ENCODE measurements at places on chromosomes 11 and 22.

- DNase-seq: no peak
Measured at GRCh38 chr22:43878831-43879550, 12.8 kb downstream of the PNPLA5 start.

GRCh38 chr11:132904091-132904490 lies 628.2 kb downstream of the OPCML start:
- DNase-seq: no peak

DNA sequence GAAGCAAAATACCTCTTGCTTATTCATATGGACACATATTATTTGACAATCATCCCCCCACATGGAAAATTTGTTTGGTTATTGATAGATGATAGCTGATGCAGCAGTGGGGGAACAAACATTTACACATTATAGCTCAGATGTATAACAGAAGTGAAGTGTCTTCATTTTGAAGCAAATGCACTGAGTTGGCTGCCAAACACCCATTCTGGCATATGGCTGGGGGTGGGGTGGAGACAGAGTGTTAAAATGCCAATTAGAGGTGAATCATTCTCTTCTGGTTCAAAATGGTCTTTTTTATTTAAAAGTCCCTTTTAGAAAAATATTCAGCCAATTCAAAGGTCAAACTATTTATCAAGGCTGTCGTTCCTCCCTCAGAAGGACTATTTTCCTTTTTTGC lies 157.3 kb upstream of the TRPC6 start:
- no peak for DNase-seq

DNA sequence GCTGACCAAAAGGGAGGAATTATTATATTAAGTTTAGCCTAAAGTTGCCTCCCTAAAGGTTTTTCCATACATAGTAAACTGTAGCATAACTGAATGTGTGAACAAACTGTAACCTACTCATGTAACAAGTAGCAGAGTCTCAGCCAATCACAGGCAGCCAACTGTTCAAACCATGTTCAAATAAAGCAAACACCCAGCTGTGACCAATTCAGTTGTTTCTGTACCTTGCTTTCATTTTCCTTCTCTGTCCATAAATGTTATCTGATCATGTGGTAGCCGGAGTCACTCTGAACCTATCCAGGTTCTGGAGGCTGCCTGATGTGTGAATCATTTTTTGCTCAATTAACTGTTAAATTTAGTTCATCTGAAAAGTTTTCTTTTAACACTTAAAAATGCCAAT lies 373.5 kb downstream of the GUCY1A2 start:
- DNase-seq: no peak

GRCh38 chr11:126518071-126518971 lies 162.8 kb downstream of the ST3GAL4 start:
- no peak for DNase-seq

- DNase-seq: no peak
Measured at GRCh38 chr11:36304351-36304750, 8.3 kb downstream of the PRR5L start.

DNA sequence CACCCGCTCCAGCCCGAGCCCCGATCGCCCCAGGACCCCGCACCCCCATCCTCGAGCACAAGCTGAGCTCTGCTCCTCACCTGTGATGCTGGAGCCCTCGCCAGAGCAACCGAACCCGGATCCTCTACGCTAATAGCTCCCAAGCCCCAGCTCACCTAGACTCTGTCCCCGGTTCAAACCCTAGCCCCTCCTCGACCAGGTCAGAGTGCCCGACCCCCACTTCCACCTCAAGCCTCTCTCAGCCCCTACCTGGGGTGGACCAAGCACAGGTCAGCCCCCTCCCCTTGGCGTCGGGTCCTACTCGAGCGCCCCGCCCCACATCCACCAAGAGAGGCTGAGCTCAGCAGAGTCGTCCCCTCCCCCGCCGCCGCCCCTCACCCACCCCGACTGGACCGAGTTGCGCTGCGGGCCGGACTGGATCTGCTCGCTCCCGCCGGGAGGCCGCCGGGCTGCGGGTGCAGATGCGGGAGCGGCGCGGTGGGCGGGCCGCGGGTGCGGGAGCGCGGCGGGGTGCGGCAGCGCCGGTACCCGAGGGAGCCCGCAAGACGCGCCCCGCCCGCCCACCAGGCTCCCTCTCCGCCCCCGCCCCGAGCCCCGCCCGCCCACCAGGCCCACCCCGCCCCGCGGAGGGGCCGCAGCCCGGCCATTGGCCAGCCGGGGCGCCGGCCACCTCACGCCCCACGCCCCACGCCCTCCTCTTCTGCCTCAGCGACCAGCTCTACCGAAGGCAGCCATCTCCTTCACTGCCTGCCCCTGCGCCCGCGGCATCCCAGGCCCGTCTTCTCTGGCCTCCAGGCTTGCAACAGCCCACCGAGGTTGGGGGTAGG lies 577 bp upstream of the DKK3 start:
- DNase-seq: no peak

DNA sequence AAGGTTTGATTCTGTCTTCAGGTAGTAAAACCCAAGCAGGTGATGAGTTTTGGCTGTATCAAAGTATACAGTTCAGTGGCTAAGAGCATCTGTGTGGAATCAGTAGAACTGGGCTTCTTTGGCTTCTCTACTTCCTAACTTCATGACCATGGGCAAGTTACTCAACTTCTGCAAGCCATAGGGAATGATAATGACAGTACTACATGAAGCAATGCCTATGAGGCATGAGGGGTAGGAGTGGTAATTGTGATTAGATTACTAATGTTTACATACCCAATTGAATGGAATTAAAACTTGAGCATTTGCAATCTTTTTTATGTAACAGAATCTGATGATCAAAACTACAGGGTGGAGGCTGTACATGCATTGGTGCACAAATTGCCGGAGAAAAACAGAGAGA lies 164.3 kb downstream of the PGR start:
- DNase-seq: no peak

DNA sequence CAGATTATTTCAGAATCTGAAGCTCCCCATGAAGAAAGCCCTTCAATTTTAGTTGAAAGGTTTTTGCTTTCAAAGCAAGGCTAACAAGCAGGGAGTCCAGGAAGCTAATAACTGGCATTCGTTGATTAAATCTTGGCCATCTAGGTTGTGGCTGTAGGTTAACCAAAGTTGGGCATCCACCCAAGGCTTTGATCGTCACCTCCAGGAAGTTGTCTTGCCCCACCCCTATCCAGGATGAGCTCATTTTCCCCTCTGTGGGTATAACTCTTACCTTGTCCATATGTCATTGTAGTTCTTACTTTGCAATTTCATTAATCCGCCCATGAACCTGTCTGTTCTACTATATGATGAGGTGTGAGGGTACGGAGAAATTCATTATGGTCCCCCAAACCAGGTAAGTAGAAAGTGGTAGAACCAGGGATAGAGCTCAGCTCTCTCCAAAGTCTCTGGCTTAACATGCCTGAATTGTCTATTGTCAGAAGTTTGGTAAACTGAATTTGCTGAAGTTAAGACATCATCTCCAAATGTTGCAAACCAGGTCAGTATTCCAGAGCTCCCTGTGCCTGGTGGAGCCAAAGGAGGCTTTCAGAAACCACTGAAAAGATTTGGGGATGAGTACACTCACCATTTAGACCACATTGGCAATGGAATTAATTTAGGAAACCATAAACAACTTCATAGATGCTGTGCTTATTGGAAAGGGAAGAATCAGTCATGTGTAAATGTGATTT lies 97.1 kb downstream of the CD44 start:
- DNase-seq: peak; percentile 42

DNA sequence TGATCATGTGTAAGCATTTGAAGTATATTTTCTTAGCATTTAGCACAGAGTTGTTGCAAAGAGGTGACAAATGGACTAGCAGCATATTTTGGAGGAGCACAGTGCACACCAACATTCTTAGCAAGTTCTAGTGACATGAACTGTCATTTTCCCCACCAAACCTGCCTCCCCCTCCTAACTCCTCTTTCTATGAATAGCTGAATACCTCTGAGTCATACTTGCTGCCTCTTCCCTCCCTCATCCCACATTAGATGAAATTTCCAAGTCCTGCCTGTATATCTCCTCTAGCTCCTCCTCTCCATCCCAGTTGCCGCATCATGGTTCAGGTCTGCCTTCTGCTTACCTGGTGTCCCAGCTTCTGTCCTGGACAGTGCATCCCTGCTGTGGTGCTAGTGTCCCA lies 7.2 kb downstream of the OSBP2 start:
- DNase-seq: no peak

GRCh38 chr11:31720671-31721365 lies 90.3 kb downstream of the PAX6 start:
- no peak for DNase-seq

DNA sequence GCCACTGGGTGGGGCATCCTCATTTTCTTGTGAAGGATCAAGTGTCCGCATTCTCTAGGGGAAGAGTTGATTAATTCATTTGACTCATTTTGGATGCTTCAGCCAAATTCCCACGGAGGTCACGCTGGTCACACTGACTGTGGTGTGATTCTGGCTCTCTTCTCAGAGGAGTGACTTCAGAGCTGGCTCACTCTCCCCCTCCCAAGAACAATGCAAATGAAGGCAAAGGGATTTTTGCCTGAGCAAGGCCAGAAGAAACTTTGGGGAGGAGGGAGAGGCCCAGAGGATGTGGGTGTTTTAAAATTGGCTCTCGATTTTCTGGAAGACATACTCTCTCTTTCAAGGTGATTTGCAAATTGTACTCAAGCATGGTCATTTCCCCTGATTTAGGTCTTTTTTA lies 51.1 kb upstream of the LMO2 start:
- no peak for DNase-seq

- DNase-seq: no peak
Measured at GRCh38 chr11:109783840-109784239, 309.4 kb upstream of the ZC3H12C start.

DNA sequence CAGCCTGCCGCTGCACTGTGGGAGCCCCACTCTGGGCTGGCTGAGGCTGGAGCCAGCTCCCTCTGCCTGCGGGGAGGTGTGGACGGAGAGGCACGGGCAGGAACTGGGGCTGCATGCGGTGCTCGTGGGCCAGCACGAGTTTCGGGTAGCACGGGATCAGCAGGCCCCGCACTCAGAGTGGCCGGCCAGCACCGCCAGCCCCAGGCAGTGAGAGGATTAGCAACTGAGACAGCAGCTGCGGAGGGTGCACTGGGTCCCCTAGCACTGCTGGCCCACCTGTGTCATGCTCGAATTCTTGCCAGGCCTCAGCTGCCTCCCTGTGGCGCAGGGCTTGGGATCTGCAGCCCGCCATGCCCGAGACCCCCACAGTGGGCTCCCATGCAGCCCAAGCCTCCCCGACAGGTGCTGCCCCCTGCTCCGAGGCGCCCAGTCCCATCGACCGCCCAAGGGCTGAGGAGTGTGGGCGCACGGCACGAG lies 24.0 kb upstream of the OR5B21 start:
- no peak for DNase-seq

DNA sequence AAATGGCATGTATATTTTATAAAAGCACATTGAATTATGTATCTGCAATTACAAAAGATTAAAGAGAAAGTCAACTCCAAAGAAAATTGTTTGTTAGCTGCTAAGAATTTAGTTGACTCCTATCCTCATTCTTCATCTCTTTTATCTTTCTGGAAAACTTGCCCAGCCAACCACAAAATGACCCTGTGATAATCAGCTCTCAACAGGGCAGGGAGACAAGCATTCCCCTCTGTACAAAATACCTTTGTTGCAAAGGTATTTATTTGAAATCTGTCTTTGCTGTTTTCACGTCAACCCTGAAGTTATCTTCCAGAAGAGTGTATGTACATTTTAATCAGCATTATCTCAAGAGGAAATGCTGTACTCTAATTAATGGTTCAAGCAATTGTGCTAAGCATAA lies 191.1 kb upstream of the DDI1 start:
- no peak for DNase-seq

DNA sequence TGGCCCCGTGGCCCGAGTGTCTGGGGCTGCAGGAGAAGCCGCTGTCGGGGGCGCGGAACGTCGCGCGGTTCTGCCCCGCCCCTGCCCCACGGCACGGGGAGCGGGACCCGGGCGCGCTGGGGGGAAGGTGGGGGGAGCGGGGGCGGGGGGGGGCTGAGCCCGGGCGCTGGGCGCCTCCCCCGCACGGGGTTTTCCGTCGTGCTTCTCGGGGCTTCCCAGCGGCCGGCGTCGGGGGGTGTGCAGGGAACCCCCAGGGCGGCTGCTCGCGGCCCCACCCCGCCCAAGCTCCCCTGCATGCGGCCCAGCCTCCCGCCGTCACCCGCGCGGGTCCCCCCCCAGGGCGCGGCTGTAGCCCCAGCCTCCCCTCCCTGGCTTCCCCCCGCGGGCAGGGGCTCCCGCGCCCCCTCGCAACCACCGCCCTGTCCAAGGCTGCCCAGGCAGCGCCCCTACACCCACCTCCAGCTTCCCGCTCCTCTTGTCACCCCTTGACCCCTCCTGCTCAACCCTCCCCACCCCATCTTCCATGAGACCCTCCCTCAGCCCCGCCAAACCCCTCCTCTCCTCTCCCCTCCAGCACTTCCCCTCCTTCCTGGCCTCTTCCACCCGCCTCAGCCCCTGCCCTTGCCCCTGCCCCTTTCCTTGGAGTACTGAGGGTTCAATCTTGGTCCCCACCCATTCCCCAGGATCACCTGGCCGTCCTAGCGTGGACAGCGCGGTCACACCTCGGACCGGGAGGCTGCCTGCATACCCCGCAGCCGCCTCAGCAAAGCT lies 1.7 kb downstream of the IL17REL start:
- DNase-seq: peak; percentile 39

GRCh38 chr11:20342347-20343141 lies 21.0 kb upstream of the HTATIP2 start:
- no peak for DNase-seq

DNA sequence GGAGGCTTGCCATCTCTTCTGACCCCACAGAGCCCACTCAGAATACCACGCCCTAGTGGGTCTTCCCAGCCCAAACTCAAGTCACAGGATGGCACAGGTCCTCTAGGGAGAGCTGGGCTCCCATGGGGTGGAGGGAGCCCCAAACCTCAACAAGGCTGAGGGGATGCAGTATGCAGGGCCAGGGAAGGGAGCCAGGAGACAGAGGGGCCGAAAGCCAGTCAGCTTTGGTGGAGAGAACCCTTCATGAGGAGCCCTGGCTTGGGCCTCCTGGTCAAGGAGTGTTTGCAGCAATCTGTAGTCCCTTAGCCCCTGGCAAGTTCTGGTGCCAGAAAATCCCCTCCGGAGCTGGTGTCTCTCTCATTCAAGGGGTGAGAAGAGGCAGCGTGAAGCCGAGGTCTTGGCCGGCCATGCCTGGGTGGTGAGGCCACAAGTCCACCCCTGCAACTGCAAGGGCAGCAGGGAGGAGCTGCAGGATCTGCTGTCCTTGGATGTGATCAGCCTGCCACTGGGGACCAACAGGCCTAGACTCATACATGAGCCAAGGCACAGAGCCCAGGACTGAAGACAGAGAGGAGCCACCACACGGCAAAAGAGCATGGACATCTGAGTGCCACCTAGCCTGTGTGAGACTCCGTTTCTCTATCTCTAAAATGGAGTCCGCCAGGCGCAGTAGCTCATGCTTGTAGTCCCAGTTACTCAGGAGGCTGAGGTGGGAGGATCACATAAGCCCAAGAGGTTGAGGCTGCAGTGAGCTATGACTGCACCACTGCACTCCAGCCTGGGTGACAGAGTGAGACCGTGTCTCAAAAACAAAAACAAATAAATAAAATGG lies 24.1 kb downstream of the NEAT1 start:
- DNase-seq: no peak

- no peak for DNase-seq
Measured at GRCh38 chr11:131985846-131986301, 615.5 kb downstream of the NTM start.

GRCh38 chr11:104682206-104682605 lies 216.1 kb downstream of the CASP12 start:
- no peak for DNase-seq
